ENCODE measurements at places on chromosomes 3 and 15.

DNA sequence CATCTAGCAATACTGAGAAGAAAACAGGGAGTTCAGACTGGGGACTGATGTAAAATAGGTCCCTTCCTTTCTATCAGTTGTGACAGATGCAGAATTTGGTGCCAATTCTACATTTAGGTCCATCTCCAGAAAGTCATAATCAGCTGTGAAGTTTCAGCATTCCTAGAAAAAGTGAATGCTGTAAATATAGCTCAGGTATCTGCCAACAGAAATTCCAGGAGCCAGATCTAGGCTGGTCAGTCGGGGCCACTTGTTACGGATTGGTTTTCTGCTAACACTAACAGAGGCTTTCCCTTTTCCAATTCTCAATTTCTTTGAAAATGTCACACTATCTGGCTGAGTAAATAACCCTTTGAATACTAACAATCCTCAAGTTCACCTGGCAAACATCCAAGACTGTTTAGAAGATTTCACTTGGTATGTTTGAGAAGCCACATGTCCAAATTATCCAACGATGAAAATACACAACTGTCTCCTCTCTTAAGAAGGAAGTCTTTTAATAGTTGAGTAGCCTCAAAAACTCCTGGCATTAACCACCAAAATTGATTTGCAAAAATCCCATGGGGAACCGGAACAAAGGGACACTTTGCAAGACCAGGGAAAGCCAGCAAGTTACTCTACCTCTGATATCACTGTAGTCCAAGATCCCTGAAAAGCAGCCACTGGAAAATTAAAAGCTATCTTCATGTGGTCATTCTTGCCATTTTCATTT is 222.3 kb downstream of the ZMAT3 start:
- DNase-seq: no peak

DNA sequence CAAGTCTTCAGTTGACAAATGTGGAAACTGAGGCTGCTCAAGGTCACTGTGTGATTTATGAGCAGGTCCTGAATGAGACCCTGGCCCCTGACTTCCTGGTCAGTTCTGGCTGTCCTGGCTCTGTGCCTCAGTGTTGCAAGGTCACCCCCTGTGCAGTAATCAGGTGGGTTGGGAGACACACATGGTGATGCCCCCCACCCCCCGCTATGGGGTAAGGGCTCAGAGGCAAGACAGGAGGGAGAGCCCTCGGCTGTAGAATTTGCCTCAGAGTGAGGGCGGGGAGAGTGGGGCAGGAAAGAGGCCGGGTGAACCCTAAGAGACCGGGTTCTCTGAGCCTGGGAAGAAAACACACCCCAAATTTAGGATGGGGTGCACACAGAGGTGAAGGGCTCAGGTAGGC is 98.5 kb downstream of the MEGF11 start:
- no peak for DNase-seq

DNA sequence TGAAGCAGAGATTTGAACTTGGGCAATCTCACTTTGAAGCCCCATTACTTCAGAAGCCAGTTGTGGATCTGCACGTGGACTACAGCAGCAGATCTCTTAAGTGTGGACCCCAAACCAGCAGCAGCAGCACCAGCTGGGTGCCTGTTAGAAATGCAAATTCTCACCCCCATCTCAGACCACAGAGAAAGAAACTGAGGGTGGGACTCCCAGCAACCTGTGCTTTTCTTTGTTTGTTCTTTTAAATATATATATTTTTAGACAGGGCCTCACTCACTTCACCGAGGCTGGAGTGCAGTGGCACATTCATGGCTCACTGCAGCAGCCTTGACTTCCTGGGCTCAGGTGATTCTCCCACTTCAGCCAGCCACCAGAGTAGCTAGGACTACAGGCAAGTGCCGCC is 53.2 kb downstream of the SLTM start:
- no peak for DNase-seq

DNA sequence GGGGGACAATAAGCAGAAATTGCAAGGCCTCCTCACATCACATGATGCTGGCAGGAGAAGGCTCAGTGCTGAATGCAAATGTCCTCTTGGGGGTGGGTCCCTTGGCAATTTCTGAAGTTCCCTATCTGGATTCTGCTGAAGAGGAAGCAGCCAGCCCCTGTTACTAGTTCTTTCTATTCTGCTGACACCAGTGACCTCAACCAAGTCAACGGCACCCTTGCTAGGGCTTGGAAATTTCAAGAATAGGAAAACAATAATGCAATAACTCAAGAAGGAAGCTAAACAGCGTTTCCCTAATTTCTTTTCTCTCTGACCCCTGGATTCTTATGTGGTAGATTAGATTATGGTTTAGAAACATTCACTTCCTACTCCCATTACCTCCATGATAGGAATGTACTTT is 46.2 kb upstream of the FOXP1 start:
- no peak for DNase-seq

- no peak for DNase-seq
These were observed 31.0 kb downstream of the ATP10A start for GRCh38 chr15:25832158-25832557.

DNA sequence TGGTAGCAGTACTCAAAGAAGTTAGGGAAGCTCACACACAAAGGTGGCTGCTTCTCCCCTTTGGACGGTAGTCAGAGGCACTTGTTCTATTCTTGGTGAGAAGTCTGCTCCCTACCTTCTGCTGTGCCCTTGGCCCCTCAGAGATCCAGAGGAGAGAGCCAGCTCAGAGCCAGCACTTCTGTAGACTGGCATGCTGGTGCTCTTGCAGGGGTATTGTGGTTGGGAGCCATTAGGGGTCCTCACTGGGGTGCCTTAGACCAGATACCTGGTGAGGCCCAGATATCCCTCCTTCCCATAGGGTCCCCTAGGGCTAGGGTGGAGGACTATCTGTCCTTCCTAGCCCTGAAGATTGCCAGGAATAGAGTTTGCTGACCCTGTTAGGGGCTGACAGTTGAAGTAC is 140.6 kb downstream of the EEFSEC start:
- no peak for DNase-seq

- DNase-seq: no peak
These were observed 130.0 kb upstream of the TJP1 start for GRCh38 chr15:29952225-29952624.

DNA sequence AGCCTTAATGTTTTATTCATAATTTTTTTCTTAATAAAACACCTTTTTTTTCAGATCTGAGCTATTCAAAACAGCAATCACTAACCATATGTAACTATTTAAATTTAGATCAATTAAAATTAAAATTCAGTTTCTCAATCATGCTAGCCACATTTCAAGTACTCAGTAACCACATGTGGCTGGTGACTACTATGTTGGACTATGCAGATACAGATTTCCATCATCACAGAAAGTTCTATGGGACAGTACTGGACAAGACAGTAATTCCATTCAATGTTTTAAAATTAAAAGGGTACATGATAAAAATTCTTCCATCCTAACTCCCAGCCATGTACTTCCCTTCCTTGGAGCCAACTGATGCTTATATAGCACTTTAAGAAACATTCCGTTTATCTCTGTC is 119.3 kb downstream of the GLDN start:
- DNase-seq: no peak

DNA sequence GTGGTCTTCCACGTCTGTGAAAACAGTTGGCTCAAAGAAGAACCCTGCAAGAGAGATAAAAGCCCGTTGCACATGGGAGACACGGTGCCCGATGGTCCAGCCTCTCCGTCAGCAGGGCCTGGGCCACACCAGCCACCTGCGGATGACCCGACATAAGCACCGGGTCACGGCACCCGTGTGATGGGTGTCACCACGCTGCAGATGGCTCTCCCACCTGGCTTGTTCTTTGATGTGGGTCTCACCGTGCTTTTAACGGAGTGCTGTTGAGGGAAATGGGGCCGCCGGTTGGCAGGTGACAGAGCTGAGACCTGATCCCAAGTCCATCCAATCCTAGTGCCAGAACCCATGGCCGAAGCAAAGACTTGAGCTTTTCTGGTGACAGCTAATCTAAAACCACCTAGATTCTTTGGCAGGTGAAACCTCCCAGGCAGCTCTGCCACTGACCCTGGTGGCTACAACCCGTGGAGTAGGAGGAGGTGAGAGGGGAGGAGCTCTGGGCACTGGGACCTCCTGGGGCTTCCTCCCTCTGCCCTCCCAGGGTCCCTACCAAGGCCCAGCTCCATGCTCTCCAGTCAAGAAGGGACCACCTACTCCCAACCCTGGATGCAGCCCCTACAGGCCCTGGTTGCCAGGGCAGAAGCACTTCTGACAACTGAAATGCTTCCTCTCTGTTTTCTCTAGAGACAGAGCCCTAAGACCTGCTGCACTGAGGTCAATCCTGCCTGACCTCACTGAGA is 23.4 kb upstream of the SLC41A3 start:
- no peak for DNase-seq
